Purkinje cell (primary cell): ENCODE measurements at places on chromosomes 12 and 14. TPM values are rescaled to one million over a fixed set of nuclear protein-coding genes. Genes with fewer than 3 reads are reported as not detected.

The RILPL1 gene
- polyA plus RNA-seq = 0.50 and 6.8 TPM in 2 replicates

The SYCP3 gene
- polyA plus RNA-seq = 4.2 and 6.0 TPM in 2 replicates

The RHEBL1 gene
- 5.3 and 6.9 TPM in 2 replicates for polyA plus RNA-seq

The ST8SIA1 gene
- 25.2 and 57.8 TPM in 2 replicates for polyA plus RNA-seq

The C1RL gene
- 2.8 and 4.1 TPM in 2 replicates for polyA plus RNA-seq

The MDGA2 gene
- polyA plus RNA-seq = 39.2 and 39.8 TPM in 2 replicates

The ACTN1 gene
- 3.0 and 22.7 TPM in 2 replicates for polyA plus RNA-seq

The GALNT4 gene
- 0.08 and 0.50 TPM in 2 replicates for polyA plus RNA-seq

The A2M gene
- polyA plus RNA-seq = 11.0 and 11.1 TPM in 2 replicates

The BDKRB1 gene
- not detected in 2 replicates for polyA plus RNA-seq

The OLR1 gene
- polyA plus RNA-seq = 0.28 and 1.1 TPM in 2 replicates
